ENCODE measurements at places on chromosomes 1 and 21.

DNA sequence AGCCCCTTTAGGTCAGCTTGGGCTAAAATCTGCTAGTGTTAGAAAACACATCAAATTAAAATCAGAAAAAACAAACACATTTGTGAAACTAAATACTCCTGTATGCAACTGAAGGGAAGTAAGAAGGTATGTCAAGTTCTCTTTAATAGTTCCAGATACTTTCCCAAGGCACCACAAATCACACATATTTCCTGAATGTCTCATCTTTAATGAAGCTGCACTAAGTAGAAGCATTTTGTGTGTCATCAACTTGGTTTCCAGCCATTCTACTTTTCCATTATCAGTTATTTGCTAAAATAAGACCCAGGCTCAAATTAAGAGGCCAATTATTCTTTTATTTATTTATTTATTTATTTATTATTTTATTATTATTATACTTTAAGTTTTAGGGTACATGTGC is 34.7 kb downstream of the CRB1 start:
- DNase-seq, result no peak

DNA sequence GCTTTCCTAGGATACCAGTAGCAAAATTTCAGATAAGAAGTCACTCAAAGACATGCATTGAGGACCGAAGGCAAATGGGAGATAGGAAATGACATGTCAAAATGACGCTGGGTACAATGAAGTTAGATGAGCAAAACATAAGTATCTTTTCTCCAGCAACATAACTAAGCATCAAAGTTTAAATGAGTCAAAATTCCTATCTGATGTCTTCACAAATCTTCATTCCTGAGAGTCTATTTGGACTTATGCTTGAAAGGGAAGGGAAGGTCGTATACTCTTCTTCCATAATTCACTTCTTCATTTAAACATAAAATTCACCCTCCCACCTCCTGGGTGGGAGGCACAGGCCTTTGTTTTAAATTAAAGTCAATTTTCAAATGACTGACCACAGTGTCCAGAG is 4.1 kb upstream of the TMEM81 start:
- DNase-seq, result no peak

DNA sequence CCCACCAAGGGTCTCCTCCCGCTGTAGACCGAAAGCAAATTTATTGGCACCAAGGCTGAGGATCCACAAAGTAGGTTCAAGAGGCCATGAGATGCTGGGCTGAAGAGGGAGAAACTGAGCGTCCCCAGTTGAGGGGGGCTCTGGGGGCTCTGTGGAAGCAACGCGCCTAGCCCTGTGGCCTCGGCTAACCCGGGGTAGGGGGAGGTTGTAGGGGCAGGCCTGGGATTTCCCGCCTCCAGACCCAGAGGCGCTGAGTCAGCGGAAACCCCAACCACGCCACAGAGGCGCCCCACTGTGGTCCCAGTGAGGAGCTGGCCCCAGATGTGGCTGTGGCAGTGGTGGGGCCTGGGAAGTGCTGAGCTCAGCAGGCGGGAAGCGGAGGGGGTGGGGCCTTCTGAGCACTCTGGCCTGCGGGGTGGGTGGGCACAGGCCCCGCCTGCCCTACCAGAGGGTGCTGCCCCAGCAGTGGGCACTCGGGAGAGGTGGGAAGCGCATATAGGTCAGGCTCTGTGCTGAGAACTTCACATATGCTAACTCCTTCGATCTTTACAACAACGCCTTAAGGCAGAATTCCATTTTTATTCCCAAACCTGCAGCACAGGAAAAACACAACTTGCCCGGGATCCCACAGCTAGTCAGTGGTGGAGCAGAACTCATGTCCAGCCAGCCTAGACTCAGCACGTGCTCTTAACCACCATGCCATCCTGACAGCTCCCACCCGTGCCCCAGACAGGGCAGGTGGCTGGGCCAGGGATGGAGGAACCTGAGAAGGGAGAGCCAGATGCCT is 1.5 kb upstream of the COL16A1 start:
- DNase-seq, result peak; percentile 64

DNA sequence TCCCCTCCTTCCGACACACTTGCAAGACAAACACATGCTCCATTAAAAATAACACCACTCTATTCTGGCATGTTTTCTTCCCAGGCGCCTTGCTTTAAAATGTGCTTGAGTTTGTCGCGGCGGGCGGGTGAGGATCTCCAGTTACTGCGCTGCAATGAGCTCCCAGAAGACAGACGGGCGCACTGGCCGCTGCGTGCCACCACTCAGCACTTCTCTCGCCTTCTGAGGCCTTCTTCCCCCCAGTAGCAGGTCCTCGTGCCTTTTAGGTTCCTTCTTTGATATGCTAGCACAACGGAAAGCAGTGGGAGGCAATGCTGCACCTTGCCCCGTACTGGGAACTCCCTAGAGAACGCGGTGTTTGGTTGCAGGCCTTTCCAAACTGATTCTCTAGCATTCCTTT is 279.5 kb upstream of the NR5A2 start:
- no peak for DNase-seq

- DNase-seq, result no peak
Observed at GRCh38 chr1:235009074-235009473, 119.6 kb downstream of the TOMM20 start.

DNA sequence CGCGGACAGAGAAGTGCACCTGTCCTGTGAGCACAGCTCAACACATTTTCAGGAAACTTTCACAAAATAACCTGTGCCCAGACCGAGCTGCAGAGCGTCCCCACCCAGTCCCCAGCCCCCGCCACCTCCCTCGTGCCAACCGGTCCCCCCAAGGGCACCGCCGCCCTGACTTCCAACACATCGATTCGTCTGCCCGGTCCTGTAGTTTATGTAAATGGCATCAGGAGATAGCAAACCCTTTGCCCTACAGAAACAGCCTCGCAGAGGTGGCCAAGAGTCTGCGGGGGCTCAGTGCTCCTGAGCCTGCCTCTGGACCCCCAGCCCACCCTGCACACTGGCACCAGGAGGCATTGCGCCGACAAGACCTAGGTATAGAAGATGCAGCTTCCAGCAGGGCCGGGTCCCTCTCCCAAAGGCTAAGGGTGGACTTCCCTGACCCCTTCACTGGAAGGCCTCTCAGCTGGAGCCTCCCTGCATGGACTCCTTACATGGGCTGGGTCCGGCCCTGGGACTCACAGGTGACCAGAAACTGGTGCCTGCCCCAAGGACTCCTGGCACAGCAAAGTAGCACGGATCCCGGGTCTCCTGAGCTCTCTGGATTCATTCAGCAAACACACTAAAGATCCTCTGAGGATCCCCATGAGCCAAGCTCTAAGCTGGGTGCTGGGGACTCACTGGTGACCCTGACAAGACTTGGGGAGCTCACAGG is 6.6 kb upstream of the PLEKHG5 start:
- no peak for DNase-seq
